ENCODE measurements at places on chromosomes 12 and 14. TPM values are rescaled to one million over a fixed set of nuclear protein-coding genes. Genes with fewer than 3 reads are reported as not detected.

Gene WNT5B
- 0.27 TPM for total RNA-seq

Gene TAS2R8
- 0.09 TPM for total RNA-seq

Gene RAD51AP1
- 11.6 TPM for total RNA-seq

Gene STK38L
- 31.1 TPM for total RNA-seq

Gene PZP
- total RNA-seq = 1.5 TPM

Gene CLECL1
- not detected for total RNA-seq

All from endothelial cell of coronary artery (primary cell).